ENCODE measurements at places on chromosomes 4 and X. TPM values are rescaled to one million over a fixed set of nuclear protein-coding genes. Genes with fewer than 3 reads are reported as not detected.

The ETDB gene
- total RNA-seq, result not detected

The IL21 gene
- total RNA-seq, result not detected

The GUF1 gene
- 16.7 TPM for total RNA-seq

The PRR27 gene
- not detected for total RNA-seq

All from mononuclear cell (primary cell).